ENCODE measurements at places on chromosomes 5 and 9.

DNA sequence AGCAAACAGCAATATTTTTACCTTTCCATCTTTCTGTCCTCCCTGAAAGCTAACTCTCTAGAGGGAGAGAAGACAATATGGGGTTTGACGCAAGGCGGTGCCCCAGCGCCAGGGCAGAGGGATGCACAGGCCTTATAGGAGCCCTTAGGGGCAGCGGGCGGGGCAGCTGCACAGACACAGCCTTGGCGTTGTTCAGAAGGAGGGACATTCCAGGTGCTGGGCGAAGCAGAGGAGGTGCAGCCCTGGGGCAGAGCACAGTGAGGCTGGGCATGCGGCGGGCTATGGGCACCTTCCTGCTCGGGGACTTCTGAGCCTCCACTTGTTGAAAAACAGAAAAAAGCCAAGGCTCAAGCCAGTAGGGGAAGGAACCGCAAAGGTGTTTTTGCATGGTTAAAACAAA is 33.7 kb upstream of the BICD2 start:
- DNase-seq, result no peak

GRCh38 chr5:79186455-79186854 is 49.5 kb upstream of the JMY start:
- DNase-seq, result no peak

DNA sequence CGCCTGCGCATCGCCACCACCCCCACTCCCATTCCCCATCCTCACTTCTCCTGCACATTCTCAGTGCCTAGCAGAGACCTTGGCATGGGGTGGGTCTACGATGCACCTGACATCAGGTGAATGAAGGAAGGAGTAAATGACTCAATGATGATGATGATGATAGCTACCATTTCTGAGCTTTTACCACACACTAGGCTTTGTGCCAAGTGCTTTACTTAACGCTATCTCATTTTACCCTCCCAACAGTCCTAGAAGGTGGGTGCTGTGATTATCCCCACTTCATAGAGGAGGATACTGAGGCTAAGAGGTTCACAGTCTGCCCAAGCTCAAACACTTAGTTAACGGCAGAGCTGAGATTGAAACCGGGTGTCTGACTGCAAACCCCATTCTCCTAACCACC is 27.1 kb downstream of the CAMK2A start:
- no peak for DNase-seq

- no peak for DNase-seq
Observed at GRCh38 chr9:129720865-129721545, 31.8 kb downstream of the PTGES start.

- DNase-seq, result no peak
Observed at GRCh38 chr5:78727786-78728761, 79.5 kb upstream of the LHFPL2 start.

DNA sequence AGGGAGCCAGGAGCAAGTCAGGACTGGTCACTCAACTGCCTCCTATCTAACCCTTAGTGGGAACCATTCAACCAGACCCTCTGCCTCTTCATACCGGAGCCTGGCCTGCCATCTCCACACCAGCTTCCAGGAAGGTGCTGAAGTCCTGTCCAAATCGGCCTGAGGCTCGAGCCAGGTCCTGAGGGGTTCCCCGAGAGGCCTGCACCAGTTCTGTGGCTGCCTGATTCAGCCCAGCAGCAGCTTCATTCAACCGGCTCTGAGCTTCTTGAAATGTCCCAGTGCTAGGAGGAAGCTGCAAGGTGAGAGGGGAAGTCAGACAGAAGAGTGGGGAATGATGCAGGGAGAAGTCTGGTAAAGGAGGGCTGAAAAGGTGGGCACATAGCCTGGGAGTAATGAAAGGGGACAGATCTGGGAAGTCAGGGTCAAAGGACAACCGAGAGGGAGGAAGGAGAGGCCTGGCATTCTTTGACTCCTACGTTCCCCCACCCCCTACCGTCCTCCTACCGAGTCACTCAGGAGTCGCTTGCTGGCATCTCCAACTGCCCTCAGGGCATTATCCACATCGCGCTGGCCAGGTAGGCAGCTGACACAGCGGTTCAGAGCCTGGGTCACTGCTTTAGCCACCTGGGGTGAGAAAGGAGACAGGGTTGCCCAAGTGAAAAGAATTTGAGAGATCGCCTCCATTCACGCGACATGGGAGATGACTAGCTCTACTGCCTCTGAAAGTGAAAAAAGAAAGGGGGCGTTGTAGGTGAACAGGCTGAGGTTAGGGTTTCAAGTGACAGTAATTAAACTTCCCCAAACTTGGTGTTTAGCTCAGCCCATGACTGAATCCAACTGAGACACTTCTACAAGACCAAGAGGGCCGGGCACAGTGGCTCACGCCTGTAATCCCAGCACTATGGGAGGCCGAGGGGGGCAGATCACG is 20.2 kb downstream of the TLN1 start:
- DNase-seq, result no peak

- DNase-seq, result no peak
Observed at GRCh38 chr9:121399883-121400607, 30.0 kb upstream of the STOM start.

DNA sequence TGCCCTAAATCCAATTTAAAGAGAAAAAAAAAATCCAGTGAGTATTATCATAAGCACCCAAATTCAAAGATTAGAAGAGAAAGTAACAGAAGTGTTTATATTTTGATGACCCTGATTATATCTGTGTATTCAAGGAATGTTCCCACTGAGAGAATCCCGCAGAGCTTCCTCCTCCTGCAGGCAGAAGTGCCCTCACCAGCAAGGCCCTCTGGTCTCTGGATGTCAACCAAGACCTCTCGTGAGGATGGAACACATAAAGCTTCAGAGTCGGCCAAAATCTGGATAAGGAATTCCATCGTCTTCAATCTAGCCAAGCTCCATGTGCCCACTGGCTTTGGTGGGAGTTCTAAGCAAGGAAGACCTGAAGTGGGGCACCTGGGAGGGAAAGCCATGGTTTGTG is 18.1 kb downstream of the PTCH1 start:
- DNase-seq, result no peak

- no peak for DNase-seq
Observed at GRCh38 chr5:149640350-149640999, 59.2 kb downstream of the ARHGEF37 start.

- no peak for DNase-seq
Observed at GRCh38 chr9:131012396-131012917, 3.5 kb downstream of the LAMC3 start.

DNA sequence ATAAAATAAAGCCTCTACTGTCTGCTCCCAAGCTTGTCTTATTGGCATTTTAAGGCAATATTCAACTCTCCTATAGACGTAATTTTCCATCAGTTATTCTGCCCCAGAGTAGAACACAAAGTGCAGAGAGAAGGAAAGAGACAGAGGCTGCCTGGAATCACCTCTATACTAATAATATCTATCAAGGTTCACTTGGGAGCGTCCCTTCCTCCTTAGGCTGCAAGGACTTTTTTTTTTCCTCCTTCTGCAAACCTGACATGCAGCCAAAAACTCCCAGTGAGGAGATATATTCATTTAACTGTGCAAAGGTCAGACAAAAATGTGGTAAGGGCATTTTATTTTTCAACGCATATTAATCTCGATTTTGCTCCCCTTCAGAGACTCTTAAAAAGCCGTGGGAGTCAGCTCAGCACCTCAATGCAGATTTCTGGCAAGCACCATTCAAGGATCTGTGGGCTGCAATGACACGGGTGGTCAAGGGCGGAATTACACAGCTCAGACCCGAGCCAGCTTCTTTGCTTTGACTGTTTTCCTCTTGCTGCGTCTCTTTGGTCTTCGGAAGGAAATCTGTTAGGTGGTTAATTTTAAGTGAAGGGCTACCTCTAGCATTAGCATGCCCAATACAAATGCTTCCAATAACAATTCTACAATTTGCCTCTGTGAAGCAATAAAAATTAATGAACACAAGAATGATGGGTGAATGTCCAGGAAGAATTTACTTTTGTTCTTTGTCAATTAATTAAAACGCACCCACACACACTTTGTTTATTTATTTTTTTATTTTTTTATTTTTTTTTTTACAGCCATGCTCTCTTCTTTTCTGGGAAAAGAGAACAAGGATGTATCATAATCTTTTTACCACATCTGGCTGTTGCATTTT is 587.7 kb upstream of the GRAMD2B start:
- no peak for DNase-seq

DNA sequence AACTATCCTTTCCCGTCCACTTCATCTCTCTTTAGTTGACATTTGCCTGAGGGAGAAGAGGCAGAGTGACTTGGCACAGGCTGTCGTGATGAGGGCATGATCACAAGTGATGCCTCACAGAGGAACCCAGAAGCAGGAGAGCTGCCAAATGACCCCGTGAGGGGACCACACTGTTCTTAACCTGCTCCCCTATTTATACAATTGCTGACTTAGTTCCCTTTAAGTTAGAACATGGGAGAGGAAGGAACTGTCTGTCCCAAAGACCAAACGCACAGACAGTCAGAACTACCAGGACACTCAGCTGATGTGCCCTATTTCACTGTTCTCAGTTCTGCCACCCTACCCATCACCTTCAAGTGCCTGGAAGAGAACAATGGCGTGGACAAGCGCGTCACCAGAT is 73.7 kb downstream of the SLC1A3 start:
- DNase-seq, result no peak

DNA sequence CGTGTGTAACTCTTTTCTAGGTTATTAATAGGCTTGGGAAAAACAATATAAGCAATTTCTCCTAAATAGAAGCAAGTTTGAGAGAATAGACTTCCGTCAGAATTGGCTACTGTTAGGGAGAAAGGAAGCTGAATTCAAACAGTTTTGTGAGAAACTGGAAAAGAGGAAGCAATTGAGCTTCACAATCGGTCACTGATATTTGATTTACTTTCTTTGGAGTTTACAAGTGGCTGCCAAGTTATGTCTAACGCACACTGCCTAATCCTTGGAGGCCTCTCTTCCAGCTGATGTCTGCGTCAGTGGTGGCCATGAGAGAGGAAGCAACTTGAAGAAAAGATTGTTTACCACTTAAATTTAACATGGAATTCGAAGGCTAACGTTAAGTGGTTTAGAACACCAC is 319.5 kb downstream of the ADGRV1 start:
- DNase-seq, result no peak

DNA sequence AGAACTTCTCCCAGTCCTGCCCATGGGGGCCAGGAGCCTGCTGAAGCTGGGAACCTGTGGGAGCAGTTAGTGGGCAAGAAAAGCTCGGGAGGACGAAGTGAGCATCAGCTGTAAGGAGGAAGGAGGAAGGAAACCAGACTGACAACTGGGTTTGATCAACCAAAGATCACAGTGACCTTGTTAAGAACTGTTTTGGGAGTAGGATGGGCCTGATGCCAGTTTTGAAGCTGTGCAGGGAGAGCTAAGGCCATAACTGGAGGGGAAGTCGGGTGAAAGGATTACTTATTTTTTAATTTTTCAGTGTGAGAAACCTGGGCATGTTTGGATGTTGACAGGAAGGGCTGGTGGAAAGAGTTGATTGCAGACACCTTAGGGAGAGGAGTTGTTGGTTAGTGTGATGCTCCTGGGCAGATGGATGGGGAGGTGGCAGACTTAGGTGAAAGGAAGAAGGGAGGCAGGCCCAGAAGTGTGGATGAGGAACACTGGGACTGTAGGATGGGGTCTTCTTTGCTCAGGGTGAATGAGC is 58.3 kb upstream of the KLF4 start:
- DNase-seq, result no peak

- DNase-seq, result no peak
Observed at GRCh38 chr9:115211413-115212124, 93.6 kb upstream of the TNC start.

DNA sequence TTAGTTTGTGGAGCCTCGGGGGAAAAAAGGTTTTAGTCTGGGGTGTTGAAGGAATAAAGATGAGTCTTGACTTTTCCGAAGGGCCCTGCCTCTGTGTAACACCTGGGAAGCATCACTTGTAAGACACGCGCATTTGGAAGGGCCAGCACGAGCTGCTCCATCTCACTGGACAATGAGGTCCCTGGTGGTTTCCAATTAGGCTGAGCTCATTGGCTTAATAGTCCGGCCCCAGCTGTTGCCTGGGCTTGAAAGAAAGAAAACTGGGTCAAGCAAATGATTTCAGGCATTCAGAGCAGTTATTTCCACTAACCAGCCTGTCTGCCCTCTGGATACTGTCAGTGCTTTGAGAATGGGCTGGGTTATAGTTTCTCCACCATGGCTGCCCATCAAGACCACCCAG is 64.5 kb downstream of the NSUN2 start:
- no peak for DNase-seq

DNA sequence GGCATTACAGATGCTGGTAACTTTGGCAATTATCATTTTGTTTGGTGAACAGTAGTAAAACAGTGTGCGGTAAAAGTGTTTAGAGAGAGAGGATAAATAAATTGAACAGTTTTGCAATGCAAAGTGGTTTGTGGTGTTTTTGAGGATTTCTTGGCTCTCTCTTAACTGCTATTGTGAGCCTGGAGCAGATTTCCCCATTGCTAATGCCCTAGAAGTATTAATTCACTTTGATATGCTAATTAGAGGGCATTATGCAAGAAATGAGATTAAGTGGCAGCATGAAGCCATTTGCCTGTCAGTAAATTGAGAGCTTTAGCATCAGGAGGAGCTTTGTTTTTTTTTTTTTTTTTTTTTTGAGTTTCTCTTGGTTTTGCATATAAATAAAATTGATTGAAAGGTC is 8.2 kb downstream of the PBX3 start:
- DNase-seq, result no peak

DNA sequence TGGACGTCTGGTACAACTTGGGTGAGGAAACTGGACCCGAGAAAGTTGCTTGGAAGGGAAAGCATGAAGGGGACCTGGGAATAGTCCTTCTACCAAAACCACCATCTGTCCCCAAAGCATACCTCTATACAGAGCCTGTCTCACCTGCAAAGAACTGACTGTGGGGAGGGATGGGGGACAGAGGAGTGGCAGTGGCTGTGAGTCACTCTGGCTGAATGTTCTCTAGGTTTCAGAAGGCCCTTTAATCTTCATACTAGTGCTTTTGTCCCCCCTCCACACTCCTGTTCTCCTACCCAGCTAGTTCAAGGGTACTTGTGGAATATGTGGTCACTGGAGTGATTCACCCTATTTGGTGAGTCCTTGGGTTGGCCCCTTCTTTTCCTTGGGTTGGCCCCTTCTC is 109.3 kb upstream of the RUSC2 start:
- no peak for DNase-seq

- no peak for DNase-seq
Observed at GRCh38 chr9:69425136-69425801, 100.3 kb downstream of the ENTREP1 start.

DNA sequence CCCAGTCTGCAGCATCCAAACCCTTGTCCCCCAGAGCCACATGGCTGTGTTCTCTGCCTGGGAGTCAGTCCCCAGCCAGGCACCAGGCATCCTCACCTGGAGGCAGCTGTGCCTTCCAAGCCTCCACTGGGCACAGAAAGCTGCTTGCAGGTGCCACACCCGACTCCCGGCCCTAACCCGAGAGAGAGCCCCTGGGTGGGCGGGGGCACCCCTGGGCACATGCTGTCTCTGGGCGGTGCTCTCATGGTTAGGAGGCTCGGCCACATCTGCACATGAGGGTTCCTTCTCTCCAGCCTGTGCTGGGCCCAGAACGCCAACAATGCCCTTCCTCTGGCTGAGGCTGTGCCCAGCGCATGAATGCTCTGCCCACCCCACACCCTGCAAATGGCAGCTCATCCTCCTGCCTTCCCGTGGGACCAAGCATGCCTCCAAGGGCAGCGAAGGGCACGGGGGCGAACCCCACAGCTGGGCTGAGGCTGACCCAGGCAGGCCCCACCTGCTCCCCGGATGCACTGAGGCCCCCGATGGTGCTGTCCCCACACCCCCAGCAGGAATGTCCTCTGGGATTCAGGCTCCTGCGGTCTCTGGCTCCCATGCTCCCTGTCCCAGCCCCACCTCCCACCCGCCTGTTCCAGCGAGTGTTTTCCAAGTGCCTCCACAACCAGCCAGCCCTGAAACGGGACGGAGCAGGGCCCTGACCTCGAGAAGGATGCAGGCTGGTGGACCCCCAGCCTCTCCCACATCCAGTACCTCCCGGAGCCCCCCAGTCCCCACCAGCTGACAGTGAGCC is 22.5 kb upstream of the CAMSAP1 start:
- no peak for DNase-seq
